SK-MEL-5 (cell line): ENCODE measurements at places on chromosomes 1 and 21. TPM values are rescaled to one million over a fixed set of nuclear protein-coding genes. Genes with fewer than 3 reads are reported as not detected.

Gene CD2
- total RNA-seq: not detected in 2 replicates

GRCh38 chr1:112711041-112711440 lies 4.1 kb downstream of the PPM1J start:
- DNase-seq: no peak

DNA sequence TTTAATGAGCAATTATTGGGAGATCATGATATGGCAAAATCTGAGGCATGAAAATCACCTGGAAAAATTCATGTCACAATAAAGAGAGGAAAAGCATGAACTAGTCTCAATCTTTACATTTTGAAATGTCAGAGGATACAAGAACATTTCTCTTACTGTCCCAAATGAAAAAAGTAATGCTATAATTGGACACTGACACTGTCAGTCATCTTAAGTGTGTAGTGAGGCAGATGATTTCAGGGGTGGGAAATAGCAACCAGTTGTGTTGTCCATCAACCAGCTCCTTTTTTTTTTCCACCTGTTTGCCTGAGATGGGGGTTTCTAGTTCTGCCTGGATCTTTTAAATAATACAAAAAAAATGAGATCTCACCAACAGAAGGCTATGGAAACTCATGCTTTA lies 646.2 kb downstream of the KCNT2 start:
- no peak for DNase-seq

- DNase-seq: peak; percentile 15
Observed at GRCh38 chr1:50620680-50621329, 197.6 kb upstream of the DMRTA2 start.

Gene FUBP1
- 96.3 and 100 TPM in 2 replicates for total RNA-seq

- no peak for DNase-seq
Observed at GRCh38 chr1:164311377-164311776, 247.6 kb upstream of the PBX1 start.

DNA sequence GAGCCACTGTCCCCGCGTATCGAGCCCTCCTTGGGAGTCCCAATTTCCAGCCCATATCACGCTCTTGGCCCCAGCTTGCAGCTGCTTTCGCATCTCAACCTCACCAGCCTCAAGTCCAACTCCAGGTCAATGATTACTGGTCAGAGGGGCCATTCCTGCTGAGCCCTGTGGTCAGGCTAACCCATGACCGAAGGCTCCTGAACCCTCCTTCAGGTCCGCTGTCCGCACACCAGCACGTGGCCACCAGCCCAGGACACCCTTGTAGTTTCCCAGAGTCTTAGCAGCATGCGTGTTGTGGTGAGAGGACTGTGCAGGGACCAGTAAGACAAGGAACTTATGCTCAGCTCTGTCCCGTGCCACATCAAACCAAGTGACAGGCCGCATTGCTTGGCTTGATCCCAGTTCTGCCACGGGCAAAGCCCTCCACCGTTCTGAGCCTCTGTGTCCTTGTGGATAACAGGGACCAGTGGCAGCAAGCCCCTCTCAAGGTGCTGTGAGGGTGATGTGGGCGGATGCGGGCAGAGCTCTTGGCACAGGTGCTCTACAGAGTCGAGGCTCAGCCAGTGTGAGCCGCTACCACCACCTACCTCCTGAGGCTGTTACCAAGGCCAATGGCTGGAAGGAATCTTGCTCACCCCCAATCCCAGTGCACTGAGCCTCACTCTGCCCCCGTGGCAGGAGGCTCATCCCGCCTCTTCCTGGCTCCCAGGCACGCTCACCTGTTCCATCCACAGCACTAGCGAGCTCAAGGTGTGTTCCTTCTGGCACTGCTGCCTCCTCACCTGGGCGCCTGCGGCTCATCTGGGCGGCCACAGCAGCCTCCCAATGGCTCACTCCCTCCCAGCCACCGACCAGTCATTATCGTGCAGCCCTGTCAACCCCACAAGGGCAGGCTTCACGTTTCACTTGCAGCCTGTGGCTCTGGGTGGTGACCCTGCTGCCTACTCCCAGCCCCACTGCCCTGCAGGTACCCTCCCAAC lies 20.4 kb downstream of the KRTAP10-1 start:
- DNase-seq: no peak

Gene RUNX3
- total RNA-seq: 10.7 and 13.4 TPM in 2 replicates

GRCh38 chr1:110608247-110608646 lies 2.1 kb upstream of the KCNA2 start:
- DNase-seq: no peak

GRCh38 chr1:234309598-234310459 lies 63.4 kb upstream of the COA6 start:
- peak; percentile 64 for DNase-seq

DNA sequence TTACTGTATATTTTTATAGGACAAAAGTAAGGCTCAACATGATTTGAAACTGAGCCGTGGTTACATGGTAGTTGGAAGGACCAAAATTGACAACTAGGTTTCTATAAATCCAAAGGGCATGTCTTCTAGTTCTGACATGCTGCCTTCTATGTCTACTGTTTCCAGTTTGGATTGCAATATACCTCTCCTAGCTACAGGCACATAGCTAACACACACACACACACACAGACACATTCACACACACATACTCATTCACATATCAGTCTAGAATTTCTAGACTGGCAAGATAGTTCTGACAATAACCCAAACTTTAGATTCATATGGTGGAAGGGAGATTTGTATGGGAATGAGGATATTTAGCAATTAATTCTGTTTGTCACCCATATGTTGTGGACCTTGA lies 544.8 kb upstream of the CAMK1G start:
- DNase-seq: no peak

- DNase-seq: peak; percentile 67
Observed at GRCh38 chr1:21317035-21317689, 26.9 kb upstream of the ECE1 start.
